ENCODE measurements at places on chromosomes 7 and 10. TPM values are rescaled to one million over a fixed set of nuclear protein-coding genes. Genes with fewer than 3 reads are reported as not detected.

Gene GIMAP4
- 49.4 TPM for total RNA-seq

Gene ABCF2
- 38.1 TPM for total RNA-seq

Gene PPP1R17
- total RNA-seq = not detected

Gene RBP3
- not detected for total RNA-seq

All from mesenteric fat pad (tissue), 1 donor.